ENCODE measurements at places on chromosomes 4 and X.
A peak's percentile ranks its signal among the peaks of the same experiment; 100 is the strongest.

DNA sequence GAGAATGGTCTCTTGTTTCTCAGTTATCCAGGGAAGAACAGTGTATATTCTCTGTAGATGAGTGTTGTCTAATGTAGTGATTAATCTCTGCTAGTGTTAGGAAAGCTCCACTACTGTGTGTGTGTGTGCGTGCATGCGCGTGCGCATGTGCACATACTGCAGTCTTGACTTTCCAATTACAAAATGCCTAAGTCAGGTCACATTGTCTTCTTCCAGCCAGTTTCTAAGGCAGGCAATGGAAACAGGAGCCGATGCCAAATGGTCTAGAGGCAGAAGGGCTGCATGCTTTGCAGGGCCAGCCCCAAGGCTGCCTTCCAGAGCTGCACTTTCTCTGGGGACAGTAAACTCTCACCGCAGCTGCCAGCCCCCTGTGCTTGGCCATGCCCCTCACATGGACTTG is 30.5 kb upstream of the NAP1L5 start:
- no peak for DNase-seq

DNA sequence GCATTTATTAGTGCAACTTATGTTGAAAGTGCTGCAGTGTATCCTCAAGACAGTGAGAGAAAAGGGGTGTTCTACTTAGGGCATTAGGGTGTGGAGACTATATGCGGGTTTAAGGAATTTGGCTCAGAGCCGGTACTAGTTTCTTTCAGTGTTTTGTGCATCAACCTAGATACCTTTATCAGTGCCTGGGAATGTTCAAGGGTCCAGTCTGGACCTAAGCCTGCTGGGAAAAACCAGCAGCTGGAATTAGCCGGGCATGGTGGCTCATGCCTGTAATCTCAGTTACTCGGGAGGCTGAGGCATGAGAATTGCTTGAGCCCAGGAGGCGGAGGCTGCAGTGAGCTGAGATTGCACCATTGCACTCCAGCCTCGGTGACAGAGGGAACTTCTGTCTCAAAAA is 7.4 kb downstream of the PHEX start:
- no peak for DNase-seq

DNA sequence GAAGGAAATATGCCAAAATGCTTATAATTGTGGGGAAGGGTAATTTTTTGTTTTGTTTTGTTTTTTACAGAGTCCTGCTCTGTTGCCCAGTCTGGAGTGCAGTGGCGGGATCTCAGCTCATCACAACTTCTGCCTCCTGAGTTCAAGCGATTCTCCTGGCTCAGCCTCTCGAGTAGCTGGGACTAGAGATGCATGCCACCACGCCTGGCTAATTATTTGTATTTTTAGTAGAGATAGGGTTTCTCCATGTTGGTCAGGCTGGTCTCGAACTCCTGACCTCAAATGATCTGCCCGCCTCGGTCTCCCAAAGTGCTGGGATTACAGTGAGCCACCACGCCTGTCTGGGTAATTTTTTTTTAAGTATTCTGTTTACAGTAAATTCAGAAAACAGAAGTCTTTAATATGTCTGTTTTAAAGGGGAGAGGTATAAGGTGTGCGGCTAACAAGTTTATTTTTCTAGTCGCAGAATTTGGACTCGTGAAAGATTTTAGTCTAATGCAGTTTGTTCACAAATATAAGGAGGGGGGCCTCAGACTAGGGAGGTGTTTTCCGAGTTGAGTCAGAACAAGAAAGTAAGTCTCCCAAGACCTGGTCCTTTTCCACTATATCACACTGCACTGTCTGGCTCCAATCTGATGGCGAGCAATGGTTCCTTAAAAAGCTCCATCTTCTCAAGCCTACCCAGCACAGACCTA is 1.5 kb downstream of the ACSL1 start:
- no peak for DNase-seq

- DNase-seq: no peak
Observed at GRCh38 chr4:48258845-48259397, 10.7 kb downstream of the TEC start.

DNA sequence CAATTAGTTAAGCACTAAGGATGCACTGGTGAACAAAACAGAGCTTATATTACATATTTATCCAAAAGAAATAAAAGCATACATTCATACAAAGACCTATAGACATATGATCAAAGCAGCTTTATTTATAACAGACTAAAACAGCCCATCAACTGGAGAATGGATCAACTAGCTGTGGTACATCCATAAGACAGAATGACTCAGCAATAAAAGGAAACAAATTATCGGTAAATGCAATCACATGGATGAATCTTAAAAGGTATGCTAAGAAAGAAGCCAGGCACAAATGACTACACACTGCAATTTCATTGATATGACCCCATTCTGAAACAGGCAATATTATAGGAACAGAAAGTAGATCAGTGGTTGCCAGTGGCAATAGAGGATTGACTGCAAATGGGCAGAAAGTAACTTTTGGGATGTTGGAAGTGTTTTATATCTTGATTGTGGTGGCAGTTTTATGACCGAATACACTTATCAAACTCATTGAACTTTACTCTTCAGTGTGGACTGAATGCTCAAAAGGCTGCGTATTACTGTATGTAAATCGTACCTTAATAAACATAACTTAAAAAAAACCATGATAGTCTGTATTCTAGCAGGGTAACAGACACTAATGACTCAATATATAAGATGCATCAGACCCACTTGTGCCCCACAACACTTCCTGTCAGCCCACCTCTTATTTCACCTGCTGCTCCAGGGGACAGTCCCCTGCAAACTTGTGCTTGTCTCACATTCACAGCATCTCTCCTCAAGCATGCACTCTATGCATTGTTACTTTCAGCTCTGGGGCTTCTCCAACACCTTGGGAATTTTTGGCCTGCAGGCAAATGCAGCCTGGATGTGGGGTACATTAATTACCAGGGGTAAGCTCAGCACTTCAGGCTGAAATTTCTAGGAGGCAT is 59.1 kb downstream of the MID1IP1 start:
- no peak for DNase-seq

DNA sequence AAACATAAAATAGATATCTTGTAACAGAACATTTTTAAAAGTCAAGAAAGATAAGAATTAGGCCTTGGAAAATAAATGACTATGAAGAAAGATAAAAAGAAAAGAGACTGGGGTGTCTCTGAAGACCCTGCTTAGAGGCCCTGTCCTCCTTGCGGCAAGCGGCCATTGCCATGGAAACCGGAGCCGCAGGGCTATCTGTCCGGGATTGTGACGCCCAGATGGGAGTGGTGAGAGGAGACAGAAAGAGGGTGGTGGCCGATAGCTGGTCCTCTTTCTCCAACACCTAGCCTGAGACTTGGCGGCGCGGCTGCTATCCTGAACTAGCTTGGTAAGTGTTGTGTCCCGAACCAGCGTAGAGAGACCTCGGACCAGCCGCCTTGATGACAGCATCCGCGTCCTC is at the start of gene DUSP21:
TSS of gene DUSP21 (plus strand) at position 269 of the 400 bp plus-strand sequence. CDS start at position 381, 112 bp downstream.
- DNase-seq: no peak

GRCh38 chrX:103063918-103064434 is at the start of gene BEX1:
BEX1 (minus strand) TSS chrX:103064171; CDS start chrX:103063274, 897 bp downstream.
- DNase-seq: no peak

GRCh38 chr4:128670513-128670912 is 139.0 kb upstream of the JADE1 start:
- DNase-seq: no peak

DNA sequence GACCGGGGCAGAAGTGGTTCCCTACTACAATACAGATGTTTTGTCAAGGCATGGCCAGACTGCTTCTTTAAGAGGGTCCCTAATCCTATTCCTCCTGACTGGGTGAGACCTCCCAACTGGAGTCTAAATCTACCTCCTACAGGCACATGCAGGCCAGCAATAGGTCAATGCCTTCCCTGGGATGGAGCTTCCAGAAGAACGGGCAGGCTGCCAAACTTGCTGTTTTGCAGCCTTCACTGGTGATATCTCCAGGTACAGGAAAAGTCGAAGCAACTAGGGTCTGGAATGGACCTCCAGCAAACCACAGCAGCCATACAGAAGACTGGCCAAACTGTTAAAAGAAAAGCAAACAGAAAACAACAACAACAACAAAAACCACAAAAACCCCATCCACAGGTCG is 678.4 kb upstream of the DIAPH2 start:
- DNase-seq: no peak

GRCh38 chr4:153222707-153223426 is 18.6 kb downstream of the TRIM2 start:
- peak; percentile 41 for DNase-seq

GRCh38 chr4:89337681-89338080 is 30.1 kb upstream of the GPRIN3 start:
- DNase-seq: no peak

DNA sequence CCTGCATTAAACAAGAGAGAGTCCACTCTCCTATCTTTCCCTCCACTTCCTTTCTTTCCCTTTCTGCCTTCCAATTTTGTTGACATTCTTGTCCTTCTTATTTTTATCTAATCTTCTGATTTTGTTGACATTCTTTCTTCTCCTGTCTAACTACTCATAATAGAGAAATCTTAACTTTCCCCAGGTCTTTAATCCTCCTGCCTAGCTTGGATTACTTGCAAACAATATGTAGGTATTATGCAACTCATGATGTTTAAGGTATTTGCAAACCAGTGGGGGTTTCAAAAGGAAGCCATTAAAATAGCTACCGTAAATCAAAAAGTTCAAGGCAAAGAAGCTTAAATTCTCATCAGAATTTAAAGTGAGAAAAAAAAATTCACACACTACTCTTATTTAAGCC is 53.9 kb downstream of the PROM1 start:
- DNase-seq: no peak

- no peak for DNase-seq
Observed at GRCh38 chr4:182486881-182487280, 243.7 kb downstream of the TENM3 start.

DNA sequence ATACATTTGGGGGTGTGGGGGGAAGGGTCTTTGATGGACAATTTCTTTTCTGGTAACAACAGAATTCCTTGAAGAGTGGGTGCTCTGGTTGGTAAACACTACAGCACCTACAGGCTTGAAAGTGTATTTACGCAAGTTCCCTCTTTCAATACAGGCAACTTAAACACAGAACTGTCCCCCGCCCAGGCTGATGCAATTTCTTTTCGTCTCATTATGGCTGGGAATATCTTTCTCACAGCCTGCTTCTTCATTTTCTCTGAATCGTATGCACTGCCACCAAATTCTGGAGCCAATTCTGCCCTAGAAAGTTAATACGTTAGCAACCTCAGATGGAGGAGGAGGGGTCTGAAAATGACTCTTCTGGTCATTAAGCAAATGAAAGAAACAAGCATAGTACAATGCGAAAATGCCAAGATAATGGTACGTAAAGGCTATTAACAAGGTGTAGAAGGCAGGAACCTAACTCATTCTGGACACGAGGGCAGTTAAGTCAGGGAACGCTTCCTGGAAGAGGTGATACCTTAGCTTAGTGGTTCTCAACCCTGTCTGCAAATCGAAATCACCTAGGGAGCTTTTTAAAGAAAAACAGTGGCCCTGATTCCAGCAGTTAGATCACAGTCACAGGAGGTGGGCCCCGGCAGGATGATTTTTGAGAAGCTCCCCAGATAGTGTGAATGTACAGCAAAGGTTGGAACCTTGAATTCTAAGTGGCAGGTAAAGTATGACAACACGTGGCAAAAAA is 1.0 kb downstream of the AGA start:
- no peak for DNase-seq
